ENCODE measurements at places on chromosomes 13 and 19.

DNA sequence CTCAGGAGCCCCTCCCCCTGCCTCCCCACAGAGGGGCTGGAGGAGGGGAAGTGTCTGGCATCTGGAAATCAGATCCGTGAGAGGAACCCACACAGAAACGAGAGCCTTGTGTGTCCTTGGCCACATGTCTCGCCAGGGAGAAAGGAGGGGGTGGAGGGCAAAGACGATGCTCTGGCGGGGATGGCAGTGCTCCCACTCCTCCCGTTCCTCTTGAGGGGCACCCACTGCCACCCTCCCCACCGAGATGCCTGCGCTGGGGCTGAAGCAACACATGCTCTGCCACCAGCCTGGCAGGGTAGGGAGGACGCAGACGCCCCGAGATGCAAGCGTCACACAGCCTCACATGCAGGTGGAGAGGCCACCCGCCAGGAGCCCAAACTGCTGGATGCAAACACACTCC, 2.8 kb downstream of the ADGRL1 start:
- DNase-seq, result no peak

DNA sequence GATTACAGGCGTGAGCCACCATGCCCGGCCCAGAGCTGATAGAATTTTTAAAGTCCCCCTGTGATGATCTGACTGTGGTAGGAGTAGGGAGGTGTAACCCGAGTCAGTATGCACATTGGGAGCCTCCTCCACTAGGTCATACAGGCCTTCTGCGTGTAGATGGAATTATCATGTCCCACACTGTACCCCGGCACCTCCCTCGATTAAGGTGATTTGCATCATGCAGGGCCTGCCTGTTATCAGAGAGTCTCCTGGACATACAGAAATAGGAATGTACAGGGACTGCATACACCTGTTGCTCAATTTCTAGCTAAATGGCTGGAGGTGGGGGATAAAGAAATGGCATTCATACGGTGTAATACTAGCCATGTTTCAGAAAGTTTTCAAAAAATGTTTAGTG, 922 bp upstream of the ERVK3-1 start:
- DNase-seq, result no peak

- DNase-seq, result no peak
These were observed 43.2 kb downstream of the MLLT1 start for GRCh38 chr19:6236310-6237291.

- no peak for DNase-seq
These were observed 1.5 kb upstream of the UPF3A start for GRCh38 chr13:114279758-114280355.

DNA sequence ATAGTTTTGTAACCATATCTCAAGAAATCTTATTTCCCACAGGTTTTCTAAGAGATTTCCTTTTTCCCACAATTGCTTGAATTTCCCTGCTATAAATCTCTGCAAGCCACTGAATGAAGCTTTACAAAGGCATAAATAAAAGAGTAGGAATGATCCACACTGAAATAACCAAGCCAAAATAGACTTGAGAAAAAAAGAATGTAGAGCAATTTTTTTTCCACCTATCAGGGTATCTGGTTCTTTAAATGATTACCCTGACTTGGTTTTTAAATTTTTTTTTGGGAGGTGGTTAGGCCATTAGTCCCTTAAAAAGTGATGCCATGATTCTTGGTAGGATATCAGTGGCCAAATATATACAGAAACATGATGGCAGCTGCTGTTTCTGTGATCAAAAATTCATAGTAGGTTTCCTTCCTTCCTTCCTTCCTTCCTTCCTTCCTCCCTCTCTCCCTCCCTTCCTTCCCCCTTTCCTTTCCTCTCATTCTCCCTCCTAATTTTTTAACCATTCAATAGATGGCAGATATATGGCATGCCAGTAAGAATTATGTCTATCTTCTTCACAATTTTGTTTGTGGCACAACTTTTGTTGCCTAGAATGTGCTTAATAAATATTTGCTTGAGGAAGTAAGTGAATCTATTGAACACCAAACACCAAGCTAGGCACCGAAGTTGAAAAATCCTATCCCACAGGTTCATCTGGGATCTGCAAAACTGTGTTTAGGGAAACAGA, 233.7 kb downstream of the LHFPL6 start:
- DNase-seq, result no peak

DNA sequence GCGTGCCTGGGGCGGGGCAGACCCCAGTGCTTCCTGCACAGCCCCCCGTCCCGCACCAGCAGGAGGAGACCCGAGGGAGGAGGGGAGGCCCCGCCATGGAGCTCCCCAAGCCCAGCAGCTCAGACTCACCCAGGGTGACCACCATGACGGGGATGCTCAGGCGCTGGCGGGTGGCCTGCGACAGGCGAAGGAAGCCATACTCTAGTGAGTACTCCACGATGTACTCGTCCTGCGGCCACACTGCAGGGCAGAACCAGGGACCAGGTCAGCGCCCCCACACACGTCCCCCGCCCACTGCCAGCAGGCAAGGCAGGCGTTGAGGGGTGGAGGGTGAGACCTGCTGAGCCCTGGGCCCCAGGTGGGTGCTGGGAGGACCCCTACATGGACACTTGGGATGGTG, 8.6 kb downstream of the TMEM259 start:
- DNase-seq, result no peak

- no peak for DNase-seq
These were observed 430.0 kb downstream of the DIAPH3 start for GRCh38 chr13:59733744-59734143.

GRCh38 chr19:1360126-1360817, 23.4 kb upstream of the NDUFS7 start:
- DNase-seq, result no peak

GRCh38 chr13:105448811-105449210, 1086.7 kb downstream of the EFNB2 start:
- no peak for DNase-seq

- DNase-seq, result no peak
These were observed 3.5 kb downstream of the GAMT start for GRCh38 chr19:1397838-1398237.

- DNase-seq, result no peak
These were observed 799 bp downstream of the NR1H2 start for GRCh38 chr19:50377051-50377461.

DNA sequence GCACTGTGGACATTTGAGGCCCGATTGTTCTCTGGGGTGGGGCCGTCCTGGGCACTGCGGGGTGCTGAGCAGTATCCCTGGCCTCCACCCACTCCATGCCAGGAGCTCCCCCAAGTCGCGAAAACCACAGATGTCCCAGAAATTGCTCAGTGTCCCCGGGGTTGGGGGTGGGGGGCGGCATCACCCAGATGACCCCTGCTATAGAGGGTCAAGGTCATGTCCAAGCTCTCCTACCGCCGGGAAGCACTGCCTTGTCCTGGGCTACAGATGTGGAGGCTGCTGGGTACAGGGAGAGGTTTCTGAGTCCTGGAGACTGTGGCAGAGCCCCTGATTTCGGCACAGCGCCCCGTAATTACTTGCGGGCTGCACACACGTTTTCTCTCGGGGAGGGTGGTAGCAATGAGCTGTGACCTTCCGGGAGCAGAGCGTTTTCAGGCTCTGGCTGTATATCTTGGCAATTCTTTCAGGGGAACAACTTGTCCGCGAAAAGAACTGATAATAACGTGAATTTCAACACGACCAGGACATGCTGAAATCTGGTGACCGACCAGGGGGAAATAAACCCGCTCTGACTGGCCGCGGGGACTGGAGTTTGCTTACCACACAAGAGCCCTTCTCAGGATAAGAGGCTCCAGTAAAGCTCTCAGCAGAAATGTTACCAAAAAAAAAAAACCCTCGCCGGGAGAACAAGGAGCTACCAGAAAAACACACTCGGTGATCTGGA, 68.1 kb downstream of the GNG7 start:
- no peak for DNase-seq

GRCh38 chr13:113742445-113743120, 16.4 kb upstream of the TMEM255B start:
- no peak for DNase-seq

DNA sequence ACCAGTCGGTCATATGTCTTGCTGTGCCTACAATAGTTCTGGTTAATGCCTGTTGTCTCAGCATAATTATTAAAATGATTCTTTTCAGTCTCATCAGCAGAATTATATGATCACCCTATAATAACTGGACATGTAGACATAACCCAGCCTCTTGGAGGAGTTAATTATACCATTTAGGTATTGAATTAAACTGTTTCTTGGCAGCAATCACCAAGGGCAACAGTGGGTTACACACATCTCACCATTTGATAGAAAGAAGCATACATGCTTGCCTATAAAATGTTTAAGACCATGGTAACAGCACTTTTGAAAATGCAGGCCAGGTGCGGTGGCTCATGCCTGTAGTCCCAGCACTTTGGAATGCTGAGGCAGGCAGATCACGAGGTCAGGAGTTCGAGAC, 184.6 kb downstream of the RGCC start:
- no peak for DNase-seq

DNA sequence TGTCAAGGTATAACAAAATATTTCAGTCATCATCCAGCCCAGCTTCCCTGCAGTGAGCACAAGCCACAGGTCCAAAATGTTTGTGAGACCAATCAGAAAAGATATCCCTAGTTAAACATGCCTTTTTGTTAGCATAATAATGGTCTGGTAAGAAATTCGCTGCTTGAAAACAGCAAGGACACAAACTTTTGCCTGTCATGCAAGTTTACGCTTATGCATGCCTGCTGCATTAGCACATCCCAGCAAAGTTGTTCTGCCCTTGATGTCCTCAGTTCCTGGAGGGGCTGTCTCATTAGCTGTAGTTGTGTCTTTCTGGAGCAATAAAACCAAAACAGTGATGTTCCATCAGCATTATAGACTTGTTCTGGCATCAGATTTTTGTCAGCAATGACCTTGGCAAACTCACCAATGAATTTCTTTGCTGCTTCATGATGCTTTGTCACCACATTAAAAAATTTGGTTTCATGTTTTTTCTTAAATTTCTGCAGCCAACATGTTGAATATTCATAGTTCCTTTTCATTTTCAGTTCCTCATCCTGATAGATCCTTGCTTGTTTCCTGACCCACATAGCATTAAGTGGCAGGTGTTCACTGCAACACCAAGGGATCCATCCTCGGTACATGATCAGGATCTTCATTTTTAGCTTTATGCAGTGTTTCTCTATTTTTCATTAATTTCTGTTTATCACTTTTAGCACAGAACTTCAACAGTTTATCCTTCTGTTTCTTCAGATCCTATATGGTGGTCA, 72.0 kb upstream of the GPR183 start:
- DNase-seq, result no peak

GRCh38 chr19:13920940-13921747, 15.1 kb downstream of the CC2D1A start:
- DNase-seq, result no peak

DNA sequence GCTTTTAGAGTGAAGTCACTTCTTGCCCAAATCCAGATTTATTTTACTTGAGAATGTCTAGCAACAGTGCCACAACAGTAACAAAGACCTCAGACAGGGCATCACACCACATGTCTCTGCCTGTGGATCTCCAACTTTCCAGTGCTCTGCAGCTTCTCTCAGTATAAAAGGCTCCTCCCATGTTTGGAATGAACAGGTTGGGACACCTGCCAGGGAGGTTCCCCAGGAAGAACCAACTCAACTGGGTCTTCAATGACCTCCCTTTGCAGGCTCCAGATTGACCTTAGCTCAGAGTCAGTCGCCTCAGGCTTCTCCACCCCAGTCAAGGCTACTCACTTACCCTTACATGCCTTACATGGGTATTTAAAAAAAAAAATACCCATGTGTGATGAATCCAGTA, 3.4 kb downstream of the ZNF823 start:
- DNase-seq, result no peak

DNA sequence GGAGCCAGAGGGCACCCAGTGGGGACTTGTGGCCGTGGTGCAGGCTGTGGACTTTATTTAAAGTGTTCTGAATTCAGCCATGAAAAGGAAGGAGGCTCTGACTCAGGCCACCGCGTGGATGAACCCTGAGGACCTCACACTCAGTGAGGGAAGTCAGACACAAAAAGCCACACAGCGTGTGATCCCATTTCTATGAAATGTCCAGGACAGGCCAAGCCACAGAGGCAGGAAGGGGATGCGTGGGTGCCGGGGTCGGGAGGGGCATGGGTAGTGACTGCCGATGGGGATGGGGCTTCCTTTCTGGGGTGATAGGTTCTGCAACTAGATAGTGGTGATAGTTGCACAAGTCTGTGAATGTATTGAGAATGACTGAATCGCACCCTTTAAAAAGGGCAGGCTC, 8.7 kb upstream of the ZBTB7A start:
- DNase-seq, result no peak

DNA sequence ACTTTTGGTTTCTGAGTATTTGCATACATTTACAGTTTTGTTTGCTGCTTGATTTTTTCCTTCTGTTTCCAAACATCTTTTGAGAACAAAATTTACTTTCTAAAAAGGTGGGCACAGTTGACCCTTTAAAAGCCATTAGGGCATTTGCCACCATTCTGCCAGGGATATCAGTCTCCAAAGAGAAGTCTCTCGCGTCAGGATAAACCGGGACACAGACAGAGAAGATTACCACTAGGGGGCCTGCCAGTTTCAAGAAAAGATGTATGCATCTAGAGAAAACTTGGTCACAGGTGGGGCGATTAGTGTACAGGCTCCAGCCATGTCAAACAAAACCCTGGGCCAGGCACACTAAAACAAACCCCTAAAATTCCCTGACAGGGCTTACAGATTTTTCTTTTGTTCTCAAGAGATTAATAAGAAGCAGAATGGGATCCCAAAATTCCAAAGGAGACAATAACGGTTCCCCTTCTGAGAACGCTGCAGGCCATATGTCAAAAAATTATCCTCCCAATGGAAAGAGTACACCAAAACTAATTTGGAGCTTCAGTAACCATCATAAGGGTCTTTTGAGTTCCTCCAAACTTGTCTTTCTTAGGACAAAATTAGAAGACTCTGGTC, 10.7 kb upstream of the PABPC3 start:
- DNase-seq, result peak; percentile 3

GRCh38 chr19:13646758-13647157, 117.6 kb upstream of the MRI1 start:
- no peak for DNase-seq

- no peak for DNase-seq
These were observed 145.0 kb downstream of the KDM4B start for GRCh38 chr19:5113633-5114586.

- DNase-seq, result no peak
These were observed 16.1 kb downstream of the CEBPG start for GRCh38 chr19:33389421-33390100.

GRCh38 chr19:30556230-30556711, 184.1 kb downstream of the ZNF536 start:
- DNase-seq, result no peak

Measured in AG09309 (cell line).